ENCODE measurements at places on chromosomes 3 and 15.

DNA sequence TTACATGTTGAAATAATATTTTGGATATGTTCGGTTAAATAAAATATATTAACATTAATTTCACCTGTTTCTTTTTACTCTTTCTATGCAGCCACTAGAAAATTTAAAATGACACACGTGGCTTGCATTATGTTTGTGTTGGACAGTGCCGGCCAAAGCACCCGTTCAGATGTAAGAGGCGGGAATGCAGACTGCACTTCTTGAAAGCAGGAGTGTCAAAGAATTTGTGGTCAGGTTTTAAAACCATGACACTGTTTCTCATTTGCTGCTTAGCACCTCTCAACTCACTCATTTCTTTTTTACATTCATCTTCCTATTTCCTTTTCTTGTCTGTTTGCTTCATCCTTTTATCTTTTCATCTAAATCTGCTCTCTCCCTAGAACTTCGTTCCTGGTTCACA lies 35.3 kb upstream of the MINAR1 start:
- DNase-seq = no peak

DNA sequence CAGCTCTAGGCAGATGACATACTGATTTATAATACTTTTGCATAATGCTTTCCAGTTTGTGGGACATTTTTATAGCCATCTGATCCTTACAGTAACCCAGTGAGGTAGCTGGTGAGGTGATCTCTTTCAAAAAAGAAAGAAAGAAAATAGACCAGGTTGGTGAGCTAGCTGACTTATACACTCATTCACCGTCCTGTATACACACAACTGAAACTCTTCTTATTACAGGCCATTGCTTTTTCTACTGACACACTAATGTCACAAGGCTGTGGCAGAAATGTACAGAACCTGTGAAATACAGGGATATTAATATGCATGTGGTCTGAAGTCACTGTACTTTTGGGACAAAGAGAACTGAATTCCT lies 150.2 kb upstream of the BHLHE40 start:
- DNase-seq = no peak

DNA sequence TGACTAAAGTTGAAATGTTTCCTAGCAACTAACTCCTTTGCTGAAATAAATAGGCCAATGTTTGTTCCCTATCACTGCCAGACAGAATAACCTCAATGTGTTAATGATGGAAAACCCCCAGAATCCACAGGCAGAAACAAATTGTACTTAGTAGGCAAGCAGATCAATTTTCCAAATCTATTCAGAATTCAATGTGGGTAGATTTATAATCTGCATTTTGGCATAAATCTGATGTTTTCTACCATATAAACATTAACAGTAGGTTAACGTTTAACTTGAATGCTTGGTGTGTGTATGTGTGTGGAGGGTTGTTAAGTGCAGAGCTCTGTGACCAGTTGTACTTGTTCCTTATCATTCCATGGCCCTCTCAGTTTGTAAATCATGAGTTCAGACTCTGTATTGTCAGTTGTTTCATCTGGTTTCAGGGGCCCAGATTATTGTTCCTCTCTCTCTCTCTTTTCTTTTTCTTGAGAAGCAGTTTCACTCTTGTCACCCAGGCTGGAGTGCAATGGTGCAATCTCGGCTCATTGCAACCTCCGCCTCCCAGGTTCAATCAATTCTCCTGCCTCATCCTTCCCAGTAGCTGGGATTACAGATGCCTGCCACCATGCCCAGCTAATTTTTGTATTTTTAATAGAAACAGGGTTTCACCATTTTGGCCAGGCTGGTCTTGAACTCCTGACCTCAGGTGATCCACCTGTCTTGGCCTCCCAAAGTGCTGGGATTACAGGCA lies 32.8 kb downstream of the PLSCR1 start:
- no peak for DNase-seq

DNA sequence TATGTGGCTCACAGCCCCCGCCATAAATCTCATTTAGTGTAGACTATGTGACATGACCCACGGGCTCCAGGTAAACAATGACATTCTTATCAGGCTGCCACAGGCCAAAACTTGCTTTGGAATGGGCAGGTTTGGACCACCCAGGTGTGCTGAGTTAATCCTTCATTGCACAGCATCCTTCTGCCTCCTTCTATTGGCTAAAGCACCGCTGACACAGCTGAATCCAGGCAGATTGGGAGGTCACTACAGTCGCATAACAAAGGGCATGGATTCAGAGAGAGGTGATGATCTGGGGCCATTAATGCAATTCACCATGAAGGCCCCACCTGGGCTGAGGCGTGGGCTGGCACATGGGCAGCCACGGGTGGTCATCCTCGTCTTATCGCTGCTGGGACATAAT lies 47.8 kb upstream of the GALNT15 start:
- no peak for DNase-seq

DNA sequence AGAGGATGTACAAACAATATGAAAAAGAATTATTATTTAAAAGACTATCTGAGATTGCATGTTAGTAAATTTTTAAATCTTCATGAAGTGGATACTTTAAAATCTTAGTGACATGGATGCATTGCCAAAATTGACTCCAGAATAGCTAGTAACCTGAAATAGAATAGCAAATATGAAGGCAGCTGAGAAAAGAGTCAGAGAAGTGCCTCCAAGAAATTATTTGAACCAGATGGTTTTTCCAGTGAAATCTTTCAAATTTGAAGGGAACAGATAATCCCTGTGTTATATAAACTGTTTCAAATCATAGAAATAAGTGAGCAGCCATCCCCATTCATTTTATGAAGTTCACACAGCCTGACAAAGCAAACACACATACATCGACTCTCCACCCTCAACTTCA lies 29.6 kb downstream of the FSIP1 start:
- no peak for DNase-seq

Data from stimulated activated CD8-positive, alpha-beta memory T cell treated with anti-CD3 and anti-CD28 coated beads, Interleukin-4, amount 100 ng/mL, for 48 hours (primary cell).